ENCODE measurements at places on chromosomes 2 and 18.

- no peak for DNase-seq
These were observed 77.2 kb upstream of the NDUFV2 start for GRCh38 chr18:9025091-9025838.

DNA sequence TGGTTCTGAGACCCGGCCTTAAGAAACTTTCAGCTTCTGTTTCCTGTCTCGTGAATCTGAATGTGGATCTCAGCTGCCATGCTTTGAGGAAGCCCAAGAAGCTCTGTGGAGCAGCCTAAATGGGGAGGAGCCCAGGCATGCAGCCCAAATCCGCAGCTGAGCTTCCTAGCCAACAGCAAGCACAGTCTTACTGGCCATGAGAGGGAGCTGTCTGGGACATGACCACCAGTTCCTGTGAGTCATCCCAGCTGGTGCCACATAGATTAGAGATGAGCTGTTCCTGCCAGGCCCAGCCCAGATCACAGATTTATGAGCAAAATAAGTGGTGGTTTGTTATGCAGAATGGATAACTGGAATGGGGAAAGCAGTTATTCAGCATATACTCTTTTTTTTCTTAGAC, 224.4 kb upstream of the APCDD1 start:
- no peak for DNase-seq

DNA sequence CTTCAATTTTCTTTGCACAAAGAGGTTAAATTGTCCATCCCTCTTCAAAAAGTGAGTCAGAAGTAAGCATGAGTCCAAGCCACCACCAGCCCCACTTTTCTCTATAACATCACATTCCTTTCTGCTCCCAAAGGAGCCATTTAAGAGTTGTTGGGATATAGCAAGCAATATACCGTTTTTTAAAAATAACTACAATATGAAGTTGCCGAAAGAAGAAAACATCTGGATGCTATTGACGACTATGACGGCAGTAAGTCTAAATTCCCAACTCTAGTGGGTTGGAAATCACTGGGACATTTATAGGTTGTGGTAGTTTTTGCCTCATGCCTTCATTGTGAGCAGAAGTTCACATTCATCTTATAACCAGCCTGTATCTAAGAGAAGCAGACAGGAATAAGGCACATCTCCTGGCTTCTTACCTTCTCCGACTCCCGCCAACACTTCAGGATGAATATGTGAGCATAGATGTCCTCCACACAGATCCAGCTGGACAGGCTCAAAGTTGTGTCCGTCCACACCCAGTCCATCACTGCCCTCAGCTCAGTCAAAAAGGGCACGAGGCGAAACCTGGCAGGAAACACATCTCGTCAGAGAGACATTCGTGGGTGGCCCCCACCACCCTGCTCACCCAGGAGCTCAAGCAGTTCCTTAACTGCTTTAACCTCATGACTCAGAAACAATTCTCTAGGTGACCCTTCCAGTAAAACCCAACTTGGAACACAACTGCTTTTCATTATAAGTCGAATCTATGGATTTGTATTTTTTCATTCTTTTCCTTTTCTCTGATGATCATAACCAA, 163.6 kb downstream of the NAPG start:
- no peak for DNase-seq

GRCh38 chr2:18356676-18357075, 203.8 kb downstream of the RDH14 start:
- DNase-seq, result no peak

DNA sequence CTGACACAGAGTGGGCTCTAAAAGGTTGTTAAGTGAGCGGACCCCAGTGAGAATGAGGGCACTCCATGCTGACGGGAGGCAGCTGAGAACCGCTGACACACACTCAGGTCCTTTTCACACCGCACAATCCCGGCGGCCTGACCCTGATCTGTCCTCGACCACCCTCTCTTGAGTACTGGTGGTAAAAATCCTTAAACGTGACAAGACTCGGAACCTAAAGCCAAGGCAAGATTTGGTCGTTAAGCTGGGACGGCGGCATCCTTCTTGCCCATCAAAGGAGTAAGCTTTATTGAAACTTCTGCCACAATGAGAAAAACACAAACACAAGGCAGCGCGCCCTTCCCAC, 569 bp downstream of the TMX3 start:
- DNase-seq, result peak; percentile 11

DNA sequence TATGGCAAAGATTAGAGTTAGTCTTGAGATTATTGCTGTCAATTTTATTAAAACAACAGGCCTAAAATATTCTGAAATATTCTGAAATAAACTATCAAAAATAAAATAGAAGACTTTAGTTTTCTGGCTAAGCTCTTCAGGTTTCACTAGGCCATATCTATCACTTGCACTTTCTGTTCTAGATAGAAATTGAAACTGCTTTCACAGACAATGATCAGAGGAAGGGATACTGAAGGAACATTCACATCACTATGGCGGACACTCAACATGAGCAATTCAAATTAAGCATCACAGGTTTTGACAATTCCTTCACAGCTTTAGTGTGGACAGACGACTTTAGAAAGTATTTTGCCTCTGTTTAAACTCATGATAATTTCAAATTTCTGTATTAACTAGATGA, 586.4 kb upstream of the REG3G start:
- DNase-seq, result no peak

GRCh38 chr2:148971547-148971946, 67.0 kb upstream of the LYPD6B start:
- DNase-seq, result peak; percentile 26

DNA sequence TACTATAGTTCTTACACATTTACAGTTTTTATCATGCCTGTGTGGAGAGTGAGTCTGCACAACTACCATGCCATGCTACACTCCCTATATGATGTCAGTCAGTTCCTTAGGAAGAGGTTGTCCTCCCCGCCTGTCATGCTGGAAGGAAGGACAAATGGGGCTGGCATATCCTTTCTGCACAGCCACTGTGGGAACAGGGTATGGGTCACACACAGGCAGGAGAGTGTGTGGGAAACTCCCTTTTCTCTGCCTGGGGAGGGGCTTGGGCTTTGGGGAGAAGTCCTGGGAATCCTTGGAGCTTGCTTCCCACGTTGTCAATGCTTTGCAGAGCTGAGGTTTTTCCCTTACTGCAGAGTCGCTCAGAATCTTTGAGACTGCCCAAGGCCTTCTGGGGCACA, 232.1 kb downstream of the PRKCE start:
- no peak for DNase-seq

DNA sequence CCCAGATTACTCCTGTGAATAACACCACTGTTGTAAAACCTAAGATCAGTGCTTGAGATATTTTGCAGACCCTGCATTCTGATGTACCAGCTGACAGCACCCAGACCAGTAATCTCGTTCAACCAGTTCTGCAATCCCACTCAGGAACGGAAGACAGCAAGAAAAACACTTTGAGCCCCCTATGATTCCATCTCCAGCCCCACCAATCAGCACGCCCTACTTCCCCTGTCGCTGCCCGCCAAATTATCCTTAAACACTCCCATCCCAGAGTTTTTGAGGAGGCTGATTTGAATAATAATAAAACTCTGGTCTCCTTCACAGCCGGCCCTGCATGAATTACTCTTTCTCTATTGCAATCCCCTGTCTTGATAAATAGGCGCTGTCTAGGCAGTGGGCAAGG, 173.9 kb upstream of the CDH2 start:
- DNase-seq, result no peak

DNA sequence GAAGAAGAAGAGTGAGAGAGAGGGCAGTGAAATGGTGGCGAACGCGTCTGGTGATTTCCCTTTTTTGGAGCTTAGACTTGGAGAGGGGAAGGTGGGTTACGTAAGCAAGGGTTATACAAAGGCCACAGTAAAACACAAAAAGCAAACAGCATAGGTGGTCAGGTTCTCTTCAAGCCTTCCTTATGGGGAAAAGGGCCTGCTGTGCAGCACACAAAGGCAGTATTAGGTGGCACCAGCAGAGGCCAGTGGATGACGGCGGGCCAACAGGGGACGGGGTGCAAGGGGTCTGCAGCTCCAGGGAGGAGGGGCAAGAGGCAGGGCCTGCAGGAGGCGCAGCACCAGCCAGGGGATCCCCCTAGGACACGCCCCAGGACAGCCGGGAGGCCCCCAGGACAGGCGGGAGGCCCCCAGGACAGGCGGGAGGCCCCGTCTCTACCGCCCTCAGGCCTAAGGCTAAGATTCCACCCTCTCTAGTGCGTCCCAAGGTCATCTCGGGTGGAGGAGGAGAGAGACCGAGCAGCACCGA, 32.6 kb upstream of the NPC1 start:
- DNase-seq, result peak; percentile 62

DNA sequence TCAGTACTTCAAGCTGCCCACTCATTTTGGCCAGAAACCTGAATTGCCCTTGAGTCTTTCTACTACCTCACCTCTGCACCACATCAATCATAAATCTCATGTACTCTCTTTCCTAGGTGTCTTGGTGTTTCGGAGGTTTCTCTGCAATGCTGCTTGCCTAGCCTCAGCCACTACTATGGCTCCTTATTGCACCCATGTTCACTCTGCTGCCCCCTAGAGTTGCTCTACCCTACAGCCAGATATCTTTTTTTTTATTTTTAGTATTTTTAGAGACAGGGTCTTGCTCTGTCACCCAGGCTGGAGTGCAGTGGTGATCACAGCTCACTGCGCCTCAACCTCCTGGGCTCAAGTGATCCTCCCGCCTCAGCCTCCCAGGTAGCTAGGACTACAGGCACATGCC, 413.0 kb downstream of the PTPRM start:
- DNase-seq, result peak; percentile 0

DNA sequence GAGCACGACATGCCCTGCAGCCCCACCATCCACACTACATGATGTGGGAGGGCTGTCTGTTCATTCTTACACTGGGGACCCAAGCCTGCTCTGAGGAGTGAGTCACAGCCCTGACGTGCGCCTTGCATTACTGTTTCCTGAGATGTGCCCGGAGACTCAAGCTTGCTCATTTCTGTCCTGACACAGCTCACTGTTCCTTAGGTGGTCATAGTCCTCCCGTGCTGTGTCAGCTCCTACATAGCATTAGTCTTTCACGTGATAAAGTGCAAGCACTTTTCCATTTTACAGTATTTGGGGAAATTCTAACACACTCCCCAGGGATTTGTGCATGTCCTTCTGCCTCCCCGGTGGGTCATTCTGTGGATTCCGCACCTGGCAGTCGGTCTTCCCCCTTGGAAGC, 46.2 kb upstream of the TRIM43B start:
- DNase-seq, result no peak

- DNase-seq, result no peak
These were observed 569.0 kb downstream of the DCDC2C start for GRCh38 chr2:4272261-4272858.

GRCh38 chr2:31654241-31654640, 73.5 kb upstream of the SRD5A2 start:
- no peak for DNase-seq

Measured in suppressor macrophage treated with lipopolysaccharide for 4 hours (primary cell).